Activated B cell treated with CpG ODN at 0.5 μM for 24 hours (primary cell): ENCODE measurements at places on chromosomes 5 and 9. TPM values are rescaled to one million over a fixed set of nuclear protein-coding genes. Genes with fewer than 3 reads are reported as not detected.

Gene SLC9A3
- total RNA-seq = 0.20 and 0.42 TPM in 2 replicates

Gene ANKH
- total RNA-seq = 43.3 and 43.7 TPM in 2 replicates

Gene AGXT2
- total RNA-seq = not detected in 2 replicates

Gene NTRK2
- 0.07 and 0.10 TPM in 2 replicates for total RNA-seq

Gene IL4
- not detected in 2 replicates for total RNA-seq

Gene ARSI
- total RNA-seq = not detected in 2 replicates

Gene NAIF1
- total RNA-seq = 10.4 and 11.1 TPM in 2 replicates

Gene GLRA1
- total RNA-seq = not detected in 2 replicates

Gene CFAP90
- total RNA-seq = not detected in 2 replicates

Gene COL15A1
- total RNA-seq = 0.07 and 0.15 TPM in 2 replicates

DNA sequence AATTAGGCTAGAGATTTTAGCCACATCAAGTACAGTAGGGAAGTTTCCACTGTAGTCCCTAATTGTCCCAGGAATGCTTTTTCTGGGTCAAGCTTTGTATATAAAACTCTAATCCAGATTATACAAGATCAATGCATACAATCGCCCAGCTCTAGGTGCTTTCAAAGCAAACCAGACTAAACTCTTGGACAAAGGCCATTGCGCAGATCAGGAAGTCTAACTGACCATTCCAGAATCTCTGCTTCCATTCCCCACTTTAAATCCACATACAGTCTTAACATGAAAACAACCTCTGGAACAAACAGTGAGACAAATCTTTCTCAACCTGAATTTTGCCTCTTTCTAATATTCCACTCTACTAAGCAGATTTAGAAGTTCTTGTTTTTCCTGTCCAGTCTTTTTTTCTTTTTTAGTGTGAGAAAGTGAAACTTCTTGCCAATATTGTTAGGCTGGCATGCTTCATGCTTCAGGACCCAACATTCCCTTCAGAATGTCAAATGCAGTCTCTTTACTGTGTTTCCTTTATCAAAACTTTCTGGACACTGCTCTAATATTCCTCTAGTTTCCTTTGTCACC, 76.1 kb downstream of the ITGA1 start:
- no peak for DNase-seq

GRCh38 chr5:72427488-72428437, 79.4 kb downstream of the ZNF366 start:
- DNase-seq = no peak

- no peak for DNase-seq
These were observed 217.6 kb downstream of the NPR3 start for GRCh38 chr5:32928761-32929160.

DNA sequence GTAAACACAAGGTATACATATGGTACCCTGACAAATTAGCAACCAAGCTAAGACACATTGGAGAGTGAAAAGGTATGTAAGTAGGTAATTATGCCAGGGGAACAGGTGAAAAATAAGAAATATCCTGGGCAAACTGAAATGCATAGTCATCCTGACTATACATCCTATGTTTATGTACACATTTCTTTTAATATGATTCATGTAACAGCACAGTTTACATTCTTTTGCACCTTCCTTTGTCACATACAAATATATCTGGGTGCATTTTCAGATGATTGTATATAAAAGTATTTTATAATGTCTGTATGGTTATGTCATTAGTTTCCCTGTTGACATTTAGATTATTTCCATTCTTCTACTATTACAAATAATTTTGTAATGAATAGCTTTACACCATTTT, 1146.9 kb downstream of the EFNA5 start:
- DNase-seq = no peak

DNA sequence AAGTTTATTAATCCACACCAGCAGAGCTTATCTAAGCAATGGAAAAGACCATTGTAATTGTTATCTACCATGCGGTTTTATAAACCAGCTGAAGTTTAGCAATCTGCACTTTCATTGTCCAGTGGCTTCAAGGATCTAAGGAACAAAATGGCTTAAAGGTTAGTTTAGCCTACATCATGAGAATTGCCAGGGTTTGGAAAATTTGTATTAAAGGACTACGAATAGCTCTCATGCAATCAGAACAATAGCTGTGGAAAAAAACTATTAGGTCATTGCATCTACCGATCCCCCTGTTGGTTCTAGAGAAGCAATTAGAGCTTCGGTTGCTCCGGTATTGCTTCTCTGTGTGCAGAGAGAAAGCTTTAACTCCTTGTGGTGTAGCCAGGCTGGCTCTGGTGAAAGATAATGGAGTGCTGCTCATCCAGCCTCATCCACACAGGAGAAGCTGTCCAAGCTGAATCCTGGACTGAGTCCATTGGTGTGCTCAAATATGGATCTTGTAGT, 86.3 kb upstream of the SLC12A2 start:
- DNase-seq = no peak

DNA sequence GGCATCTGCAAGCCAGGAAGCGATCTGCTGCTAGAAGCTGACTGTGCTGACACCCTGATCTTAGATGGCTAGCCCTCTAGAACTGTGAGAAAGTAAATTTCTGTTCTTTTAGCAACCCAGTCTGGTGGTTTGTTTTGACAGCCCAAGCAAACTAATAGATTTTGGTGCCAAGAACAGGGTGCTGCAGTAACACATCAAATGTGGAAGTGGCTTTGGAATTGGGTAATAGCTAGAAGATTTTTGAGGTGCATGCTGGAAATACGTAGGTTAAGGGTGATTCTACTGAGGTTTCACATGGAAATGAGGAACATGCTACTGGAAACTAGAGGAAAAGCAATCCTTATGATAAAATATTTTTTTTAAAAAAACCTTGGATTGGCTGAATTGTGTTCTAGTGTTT, 153.5 kb upstream of the SH3GL2 start:
- no peak for DNase-seq

GRCh38 chr5:143544606-143545005, 141.1 kb upstream of the NR3C1 start:
- no peak for DNase-seq

DNA sequence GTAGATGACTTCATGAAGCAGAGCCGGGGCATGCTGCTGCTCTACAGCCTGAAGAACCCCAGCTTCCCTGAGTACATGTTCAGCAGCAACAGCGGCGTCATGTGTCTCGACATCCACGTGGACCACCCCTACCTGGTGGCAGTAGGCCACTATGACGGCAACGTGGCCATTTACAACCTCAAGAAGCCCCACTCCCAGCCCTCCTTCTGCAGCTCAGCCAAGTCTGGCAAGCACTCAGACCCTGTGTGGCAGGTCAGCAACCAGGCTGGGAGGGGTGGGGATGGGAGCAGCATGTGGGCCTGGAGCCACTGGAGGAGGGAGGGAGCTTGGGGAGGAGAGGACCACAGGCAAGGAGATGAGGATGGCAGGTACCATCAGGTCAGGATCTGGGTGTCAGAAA, 16.2 kb downstream of the ENHO start:
- DNase-seq = no peak

DNA sequence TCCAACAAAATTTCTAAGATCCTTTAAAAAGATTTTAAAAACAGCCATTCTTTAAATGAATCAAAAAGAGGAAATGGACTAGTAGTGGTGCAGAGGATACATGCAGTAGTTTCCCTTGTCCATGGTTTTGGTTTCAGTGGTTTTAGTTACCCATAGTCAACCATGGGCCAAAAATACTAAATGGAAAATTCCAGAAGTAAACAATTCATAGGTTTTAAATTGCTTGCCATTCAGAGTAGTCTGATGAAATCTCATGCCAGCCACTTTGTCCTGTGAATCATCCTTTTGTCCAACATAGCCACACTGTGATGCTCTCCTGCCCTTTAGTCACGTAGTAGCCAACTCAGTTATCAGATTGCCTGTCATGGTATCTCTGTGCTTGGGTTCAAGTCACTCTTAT, 286.1 kb downstream of the ANXA1 start:
- no peak for DNase-seq
